Natural killer cell treated with Interleukin-12 subunit alpha and Interleukin-12 subunit beta and Interleukin-15 and Interleukin-18, amount 100 ng/mL, for 72 hours (primary cell): ENCODE measurements at places on chromosomes 7 and 10. TPM values are rescaled to one million over a fixed set of nuclear protein-coding genes. Genes with fewer than 3 reads are reported as not detected.

Gene STEAP1B
- total RNA-seq: 1.2 TPM

Gene ACBD7
- 0.90 TPM for total RNA-seq

Gene THAP5
- 23.5 TPM for total RNA-seq

Gene HOXA5
- 0.64 TPM for total RNA-seq

Gene GCC1
- 21.8 TPM for total RNA-seq

Gene BTBD16
- total RNA-seq: not detected

Gene KAZALD1
- 1.9 TPM for total RNA-seq

Gene ACSL5
- total RNA-seq: 85.4 TPM

Gene NPY
- not detected for total RNA-seq

Gene GDF2
- total RNA-seq: not detected

Gene SEMA3E
- total RNA-seq: not detected

Gene GRID2IP
- not detected for total RNA-seq

Gene CADPS2
- not detected for total RNA-seq

Gene HSPA12A
- 0.08 TPM for total RNA-seq
